ENCODE measurements at places on chromosomes 4 and X.

DNA sequence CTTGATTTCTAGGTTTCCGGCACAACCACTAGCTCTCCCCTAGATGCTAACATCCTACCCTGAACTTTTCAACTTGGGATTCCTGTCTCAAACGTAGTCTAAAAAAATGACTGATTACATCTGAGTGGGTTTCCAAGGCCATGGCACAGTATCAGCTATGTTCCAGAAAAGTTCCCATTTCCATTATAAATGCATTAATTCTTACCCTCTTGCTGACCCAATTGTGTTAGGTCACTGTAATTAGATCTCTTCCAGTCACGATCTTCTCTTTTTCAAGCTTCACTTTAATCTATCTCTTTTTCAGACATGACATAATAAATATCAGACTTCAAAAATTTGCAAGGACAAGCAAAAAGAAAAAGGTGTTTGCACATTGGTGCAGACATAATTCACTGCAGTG lies 50.6 kb upstream of the PDE5A start:
- no peak for DNase-seq

GRCh38 chr4:998096-998691 lies 5.0 kb upstream of the SLC26A1 start:
- DNase-seq, result no peak

DNA sequence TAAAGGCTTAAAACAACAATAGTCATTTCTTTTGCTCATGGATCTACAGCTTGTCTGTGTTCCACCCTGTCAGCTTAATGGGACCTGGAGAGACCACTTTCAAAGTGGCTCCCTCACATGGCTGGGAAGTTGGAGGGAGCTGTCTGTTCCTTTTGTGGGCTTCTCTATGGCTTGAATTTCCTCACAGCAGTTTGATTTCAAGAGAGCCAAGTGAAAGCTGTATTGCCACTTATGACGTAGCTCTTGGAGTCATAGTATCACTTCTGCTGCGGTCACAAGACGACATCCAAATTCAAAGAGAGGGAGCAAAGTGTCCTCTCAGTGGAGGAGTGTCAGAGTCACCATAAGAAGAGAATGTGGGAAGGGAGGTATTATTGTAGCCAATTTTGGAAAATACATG lies 22.7 kb upstream of the ACSL1 start:
- no peak for DNase-seq

GRCh38 chr4:5416637-5417036 lies 291.7 kb downstream of the EVC2 start:
- no peak for DNase-seq

DNA sequence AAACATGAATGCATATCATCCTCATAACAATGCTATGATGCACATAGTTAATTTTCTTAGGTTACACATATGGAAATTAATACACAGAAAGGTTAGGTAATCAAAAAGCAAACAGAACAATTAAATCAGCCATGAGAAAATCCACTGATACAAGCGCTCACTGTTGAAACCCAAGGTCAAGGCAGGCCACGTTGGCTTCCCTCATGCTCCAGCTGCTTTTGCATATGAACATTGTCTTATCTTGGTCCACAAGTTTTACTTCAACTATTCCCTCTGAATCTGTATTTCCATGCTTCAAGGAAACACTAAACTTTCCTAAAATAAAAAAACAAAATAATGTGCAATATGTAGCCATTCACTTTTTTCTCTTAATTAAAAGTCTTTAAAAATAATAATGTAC lies 34.5 kb upstream of the PLA2G12A start:
- no peak for DNase-seq

DNA sequence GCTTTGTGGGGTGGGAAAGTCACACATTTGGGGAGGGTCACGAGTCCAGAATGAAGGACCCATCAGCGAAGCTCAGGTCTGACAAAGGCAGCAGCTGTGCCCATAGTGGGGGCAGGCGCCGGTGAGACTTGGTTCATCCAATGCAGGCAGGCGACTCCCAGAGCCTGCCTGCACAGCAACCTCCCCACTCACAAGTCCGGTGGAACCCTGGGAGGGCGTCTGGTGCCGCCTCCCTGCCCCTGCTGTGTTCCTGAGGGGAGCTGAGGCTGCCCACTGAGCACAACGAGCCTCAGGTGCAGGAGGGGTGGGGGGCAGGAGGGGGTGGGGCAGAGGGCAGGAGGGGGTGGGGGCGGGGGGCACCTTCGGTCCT lies 13.7 kb downstream of the LRPAP1 start:
- DNase-seq, result no peak

GRCh38 chrX:112056886-112057285 lies 25.7 kb downstream of the TRPC5 start:
- DNase-seq, result no peak

- no peak for DNase-seq
These were observed 801.3 kb downstream of the PCDH18 start for GRCh38 chr4:136731025-136731424.

DNA sequence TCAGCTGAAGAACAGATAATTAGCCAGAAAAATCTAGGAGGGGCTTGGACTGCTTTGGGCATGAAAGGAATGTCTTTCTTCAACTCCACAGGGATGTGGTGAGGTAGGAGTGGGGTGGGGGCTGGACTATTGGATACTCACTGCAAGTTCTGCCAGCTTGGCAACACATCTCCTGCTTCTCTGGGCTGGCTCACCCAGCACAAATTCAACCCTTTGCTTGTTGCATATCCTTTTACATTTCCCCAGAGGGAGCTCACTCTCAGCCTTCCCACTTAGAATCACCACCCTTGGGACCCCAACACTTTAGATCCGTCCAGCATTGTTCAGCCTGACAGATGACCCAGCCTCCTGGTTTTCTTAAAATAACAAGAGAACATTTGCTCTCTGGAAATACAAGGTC lies 120.6 kb downstream of the KDR start:
- no peak for DNase-seq

GRCh38 chrX:44317181-44317580 lies 26.3 kb downstream of the EFHC2 start:
- DNase-seq, result no peak

GRCh38 chr4:145679520-145679919 lies 426 bp upstream of the C4orf51 start:
- peak; percentile 82 for DNase-seq

DNA sequence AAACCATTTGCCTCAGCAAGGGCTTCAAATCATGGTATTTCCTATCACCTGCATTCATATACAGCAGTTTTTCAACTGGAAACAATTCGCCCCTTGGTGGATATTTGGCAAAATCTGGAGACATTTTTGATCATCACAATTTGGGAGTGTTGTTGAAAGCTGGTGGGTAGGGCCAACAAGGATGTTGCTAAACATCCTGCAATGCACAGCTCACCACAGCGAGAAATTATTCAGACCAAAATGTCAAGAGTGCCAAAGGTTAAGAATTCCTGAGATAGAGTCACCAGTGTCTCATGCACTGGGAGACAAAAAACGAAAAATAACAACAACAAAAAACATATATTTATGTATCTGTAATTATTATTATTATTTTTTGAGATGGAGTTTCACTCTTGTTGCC lies 435.2 kb upstream of the CTSO start:
- no peak for DNase-seq

- no peak for DNase-seq
These were observed 94.7 kb upstream of the CBLL2 start for GRCh38 chrX:22177950-22178515.

- no peak for DNase-seq
These were observed 120.5 kb downstream of the HS6ST2 start for GRCh38 chrX:132837967-132838366.

GRCh38 chr4:15470128-15470475 lies 420 bp downstream of the CC2D2A start:
- no peak for DNase-seq

DNA sequence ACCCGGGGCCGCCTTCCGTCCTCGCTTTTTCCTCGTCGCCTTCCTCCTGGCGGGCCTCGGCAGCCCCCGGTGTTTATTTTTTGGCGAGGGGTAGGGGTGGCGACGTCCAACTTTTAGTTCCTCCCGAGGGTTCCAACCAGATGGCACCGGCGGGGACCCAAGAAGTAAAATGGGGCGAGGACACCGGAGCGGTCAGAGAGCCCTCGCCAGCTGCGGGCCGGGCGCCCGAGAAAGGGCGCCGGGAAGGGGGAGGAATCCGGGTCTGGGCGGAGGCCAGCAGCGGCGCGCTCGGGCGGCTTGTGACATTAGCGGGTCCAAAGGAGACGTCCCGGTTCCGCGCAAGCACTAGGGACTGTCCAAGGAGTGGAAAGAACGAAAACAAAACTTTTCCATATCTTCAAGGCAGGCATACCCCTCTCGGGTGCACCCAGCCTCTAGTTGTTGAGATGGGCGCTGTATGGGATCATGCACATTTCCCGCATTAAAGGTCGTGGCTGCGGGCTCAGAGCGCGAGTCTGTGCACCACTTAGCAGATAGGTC lies 691 bp upstream of the USP46 start:
- no peak for DNase-seq

GRCh38 chrX:19747652-19748610 lies 139.5 kb downstream of the SH3KBP1 start:
- no peak for DNase-seq

DNA sequence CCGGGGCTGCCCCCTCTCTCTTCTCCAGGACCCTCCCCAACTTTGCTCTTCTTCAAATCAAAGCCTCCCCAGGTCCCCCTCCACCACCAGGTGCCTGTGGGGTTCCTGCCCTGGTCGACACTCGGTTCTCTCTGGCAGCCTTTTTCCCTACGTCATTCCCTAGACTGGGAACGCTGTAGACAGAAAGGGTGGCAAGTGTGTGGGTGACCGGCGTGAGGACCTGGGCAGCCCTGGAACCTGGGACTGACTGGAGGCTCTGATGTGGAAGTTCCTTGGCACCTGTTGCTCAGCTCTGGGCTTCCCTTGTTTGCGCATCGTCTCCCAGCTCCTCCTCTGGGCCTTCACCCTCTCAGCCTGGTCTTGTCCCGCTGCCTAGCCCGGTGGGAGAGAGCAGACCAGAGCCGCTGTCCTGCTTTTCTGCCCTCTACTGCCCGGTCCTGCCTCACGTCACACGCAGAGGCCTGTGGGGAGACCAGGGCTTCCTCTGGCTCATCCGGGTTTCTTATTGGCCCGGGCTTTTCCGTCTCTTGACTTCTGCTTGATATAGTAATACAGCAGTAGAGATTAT lies 1.3 kb downstream of the TACC3 start:
- no peak for DNase-seq

DNA sequence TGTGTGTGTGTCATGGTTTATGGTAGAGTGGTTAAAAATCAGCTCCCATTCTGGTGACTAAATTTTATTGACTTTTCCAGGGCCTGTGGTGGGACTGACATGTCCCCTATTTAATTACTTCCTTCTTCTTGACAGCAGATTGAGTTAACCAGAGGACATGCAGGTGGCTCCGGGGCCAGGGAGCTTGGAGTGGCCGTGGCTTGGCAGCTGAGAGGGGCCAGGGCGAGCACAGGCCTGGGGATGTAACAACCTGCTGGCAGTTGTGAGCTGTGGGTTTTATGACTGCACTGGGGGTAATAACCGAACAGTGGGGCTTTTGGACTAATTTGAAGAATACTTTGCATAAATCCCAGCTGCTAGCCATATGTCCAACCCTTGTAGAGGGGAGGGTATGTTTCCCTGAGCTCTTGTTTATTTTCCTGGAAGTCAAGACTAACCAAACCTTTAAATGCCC lies 186.0 kb downstream of the MID1IP1 start:
- no peak for DNase-seq
